ENCODE measurements at places on chromosomes 1 and 21.

- no peak for DNase-seq
These were observed 21.6 kb upstream of the MAGOH start for GRCh38 chr1:53259932-53260331.

- DNase-seq = no peak
These were observed 1.6 kb upstream of the TAF12 start for GRCh38 chr1:28644494-28644893.

DNA sequence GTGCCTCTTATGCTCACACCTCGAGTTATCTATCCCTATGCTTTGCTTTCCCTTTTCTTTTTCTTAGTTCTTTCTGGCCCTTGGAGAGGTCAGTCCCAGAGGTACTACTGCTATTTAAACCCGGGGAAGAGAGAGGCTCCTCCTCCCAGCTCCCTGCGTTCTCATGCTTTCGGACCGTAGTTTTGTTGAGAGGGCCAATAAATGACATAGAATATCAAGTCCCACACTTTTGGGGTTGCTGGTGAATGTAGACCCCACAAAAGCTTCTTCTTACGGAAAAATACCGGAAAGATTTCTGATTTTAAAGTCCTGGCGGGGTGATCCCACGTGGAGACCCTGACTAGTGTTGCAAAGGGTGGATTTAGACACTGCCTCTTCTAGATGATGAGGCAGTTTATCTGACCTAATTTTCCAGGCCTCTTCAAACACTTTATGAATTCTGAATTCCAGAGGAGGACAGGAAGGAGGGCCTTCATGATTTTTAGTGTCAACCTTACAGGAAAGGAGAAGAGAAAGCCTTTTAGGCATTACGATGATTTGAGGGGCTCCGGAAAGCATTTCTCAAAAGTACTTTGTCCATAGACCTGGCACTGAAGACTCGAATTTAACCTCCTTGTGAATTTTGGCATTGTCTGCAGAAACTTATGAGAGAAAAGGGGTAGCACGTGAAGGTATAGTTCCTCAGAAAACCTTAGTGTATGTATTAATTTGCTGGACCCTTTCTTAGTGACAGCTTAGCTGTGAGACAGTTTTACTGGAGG is 694 bp downstream of the TMEM167B start:
- no peak for DNase-seq

- no peak for DNase-seq
These were observed 46.1 kb upstream of the SYT2 start for GRCh38 chr1:202756391-202756790.

DNA sequence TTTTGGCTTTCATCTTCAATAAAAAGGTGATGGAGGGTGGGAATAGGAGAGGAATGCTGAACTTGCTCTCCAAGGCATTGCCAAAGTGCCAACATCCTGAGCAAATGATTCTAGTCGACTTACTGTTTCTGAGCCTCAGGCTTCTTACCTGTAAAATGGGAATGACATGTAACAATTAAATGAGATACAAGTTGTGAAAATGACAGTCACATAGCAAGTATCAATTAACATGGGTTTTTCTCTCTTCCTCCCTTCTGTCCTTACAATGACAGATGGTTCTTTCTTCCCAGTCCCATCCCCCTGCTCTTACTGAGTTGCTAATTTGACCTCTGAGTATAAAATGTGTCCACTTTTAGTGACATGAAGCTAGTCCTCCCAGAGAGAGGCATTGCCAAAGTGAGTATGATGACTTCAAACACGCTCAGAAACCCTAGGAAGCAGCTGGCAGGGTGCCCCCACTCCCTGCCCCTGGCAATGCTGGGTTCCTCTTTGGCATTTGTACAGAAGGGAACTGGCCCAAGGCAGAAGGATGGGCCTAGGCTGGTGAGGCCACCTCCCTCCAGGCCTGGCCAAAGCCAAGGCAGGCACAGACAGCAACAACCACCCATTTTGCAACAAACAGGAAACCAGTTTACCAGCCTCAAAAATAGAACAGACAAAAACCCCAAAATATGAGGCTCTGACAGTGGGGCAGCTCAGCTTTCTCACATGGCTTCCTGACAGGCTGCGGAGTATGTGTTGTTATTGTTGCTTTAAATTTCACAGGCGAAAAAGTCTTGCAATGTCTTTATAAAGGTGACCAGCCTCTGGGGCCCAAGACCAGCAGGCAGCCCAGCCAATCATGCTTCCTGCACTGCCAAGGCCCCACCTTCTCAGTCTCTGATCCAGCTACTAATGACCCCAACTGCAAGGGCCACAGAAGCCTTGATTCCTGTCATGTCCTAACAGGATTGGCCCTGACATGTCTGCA is 115.9 kb downstream of the HIVEP3 start:
- peak; percentile 37 for DNase-seq

DNA sequence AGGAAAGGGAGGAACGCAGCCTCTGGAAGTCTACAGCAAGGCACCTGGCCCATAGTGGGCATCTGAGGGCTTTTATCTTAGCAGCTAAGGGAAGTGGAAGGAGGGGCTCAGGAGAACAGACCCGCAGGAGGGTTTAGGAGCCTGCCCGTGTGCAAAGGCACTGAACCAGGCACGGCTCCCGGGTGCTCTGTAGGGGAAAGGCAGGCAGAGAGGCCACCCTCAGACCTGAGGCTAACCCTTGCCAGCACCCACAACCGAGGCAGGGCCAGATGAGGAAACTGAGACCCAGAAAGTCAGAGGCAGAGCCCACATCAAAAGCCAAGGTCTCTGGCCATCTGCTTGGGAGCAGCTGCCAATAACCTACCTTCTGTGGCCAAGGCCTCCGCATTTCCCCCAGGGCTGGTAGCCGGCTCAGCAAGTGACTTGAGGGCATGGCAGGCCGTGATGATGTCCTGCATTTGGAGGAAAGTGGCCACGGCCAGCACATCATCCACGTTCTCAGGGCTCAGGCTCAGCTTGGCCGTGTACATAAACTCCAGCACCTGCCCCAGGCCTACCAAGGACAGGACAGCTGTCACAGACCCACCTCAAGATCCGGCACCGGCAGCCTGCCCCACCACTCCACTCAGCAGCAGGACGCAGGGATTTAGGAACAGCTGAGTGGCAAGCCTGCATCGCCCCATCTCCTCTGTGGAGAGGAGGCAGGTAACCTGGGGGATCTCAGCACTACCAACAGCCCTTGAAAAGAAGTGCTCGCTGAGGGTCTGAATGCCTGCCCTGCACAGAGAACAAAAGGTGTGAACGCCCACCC is 29.1 kb downstream of the ZBTB17 start:
- DNase-seq = no peak

DNA sequence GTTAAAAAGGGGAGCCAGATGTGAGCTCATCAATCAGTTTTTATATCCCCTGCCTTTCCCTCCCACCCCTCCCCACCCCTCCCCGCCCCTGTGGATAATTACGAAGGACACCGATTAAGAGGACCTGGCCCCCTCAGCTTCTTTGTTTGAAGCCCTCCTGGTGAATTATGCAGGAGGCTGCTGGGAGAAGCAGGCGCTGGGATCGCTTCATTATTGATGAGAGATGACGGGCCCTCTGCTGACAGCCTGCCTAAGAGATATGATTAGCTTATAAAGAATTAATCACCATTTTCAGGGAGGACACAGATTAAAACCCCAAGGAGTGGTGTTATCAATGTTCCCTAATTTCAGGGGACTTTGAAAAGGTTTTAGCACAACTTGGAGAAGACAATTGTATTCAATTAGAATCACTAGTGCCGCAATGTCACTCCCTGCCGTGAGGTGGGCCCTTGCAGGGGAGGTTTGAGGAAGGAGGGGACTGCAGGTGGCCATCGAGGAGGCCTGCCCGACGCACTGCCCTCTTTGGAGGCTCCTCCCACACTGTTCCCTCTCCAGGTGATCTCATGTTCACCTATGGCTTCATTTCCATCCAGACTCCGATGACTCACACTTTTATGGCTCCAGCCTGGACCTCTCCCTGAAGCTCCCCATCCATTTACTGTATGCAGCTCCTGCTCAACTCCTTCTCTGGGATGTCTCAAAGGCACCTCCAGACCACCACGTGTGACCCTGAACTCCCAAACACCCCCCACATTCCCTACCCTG is 67.0 kb upstream of the KLHDC7A start:
- DNase-seq = no peak

DNA sequence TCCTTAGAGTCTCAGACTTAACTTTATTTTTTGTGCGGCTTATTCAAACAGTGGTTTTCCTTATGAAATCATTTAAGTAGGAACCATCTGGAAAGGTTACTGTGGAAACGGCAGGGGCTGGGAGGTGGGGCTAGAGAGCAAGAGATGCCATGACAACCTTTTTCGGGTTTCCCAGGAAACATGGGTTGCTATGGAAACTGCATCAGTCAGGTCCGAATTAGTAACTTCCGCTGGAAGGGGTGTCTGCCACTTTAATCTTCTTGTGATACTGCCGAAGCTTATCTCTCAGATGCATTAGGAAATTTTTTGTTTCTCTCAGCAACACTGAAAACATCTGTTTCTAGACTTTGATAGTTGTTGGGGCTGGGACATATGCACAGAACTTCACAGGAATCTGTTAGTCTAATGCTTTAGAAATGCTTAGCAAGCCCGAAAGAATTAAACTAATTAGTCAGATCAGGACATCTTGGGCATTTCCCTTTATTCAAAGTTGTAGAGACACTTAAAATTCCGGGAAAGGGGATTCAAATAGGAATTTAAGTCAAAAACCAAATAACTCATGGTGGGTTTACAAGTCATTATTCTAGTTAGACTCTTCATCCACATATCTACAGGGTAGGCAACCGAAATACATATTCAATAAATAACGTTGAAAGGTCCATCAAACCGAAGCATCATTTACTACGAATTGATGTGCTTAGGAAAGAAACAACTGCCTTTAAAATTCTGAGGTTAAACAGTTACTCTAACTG is 2.6 kb downstream of the KCNA3 start:
- DNase-seq = no peak

GRCh38 chr1:41738006-41738405 is 180.7 kb downstream of the HIVEP3 start:
- DNase-seq = no peak

DNA sequence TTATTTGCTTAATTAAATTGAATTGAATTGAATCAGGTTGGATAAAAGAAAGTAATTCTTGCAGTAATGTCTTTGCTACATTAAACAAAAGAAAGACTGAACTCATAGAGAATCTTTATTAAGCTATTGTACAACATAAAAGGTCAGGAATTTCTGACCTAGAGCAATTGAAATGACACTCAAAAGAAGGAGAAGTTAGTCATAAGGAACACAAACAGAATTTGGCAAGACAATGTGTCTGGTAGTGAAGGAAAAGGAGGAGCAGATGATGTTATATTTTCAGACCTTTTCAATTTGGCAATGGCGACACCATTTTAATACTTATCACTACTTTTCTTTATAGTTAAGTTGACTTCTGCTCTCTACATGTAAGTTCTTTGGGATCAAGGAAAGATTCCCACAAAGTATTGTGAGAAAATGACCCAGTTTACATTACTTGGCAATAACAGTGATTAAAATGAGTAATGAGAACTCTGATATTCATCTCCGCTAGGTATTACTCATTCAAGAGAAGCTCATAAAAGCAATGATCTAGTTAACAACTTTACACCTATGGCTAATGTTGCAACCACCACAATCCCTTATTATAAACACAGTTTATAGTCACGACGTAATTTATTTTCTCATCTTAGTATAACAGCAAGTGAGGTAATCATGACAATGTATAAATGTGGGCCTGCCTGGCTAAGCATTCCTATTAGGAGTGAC is 14.7 kb upstream of the KRTAP21-1 start:
- DNase-seq = no peak

- DNase-seq = no peak
These were observed 34.1 kb upstream of the GPR153 start for GRCh38 chr1:6294890-6295556.

- DNase-seq = no peak
These were observed 36.1 kb upstream of the KHDRBS1 start for GRCh38 chr1:31977385-31978131.

- no peak for DNase-seq
These were observed 60.4 kb upstream of the GJA5 start for GRCh38 chr1:147820761-147821297.

DNA sequence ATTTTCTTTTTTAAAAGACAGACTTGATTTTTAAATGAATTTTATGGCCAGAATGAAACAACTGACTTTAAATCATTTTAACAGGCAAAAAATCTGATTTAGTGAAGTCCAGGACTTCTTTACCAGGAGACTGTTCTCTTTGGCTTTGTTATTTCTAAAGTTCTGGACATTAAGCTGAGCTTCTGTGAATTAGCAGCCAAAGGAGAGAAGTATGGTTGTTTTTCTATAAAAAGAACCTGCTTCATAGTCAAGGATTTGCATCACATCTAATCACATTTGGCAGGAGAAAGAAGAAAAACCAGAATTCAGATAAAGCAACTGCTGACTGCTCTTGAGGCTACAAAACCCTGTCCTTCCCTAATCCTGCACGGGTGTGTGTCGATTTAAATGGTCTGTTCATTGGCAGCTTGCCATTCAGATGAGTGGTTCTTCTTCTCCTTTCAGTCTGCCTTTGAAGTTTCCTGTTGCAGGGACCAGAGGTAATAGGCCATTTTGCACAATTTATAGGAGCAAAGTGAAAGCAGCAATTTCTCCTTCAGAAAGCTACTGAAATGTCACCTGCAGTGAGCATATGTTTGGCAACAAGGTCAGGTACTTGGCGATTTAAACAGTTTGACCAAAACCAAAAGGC is 215.4 kb downstream of the OLFM3 start:
- no peak for DNase-seq

- no peak for DNase-seq
These were observed 131.8 kb upstream of the SGIP1 start for GRCh38 chr1:66402194-66402593.

- DNase-seq = peak; percentile 11
These were observed 17.6 kb upstream of the ALX3 start for GRCh38 chr1:110087812-110088738.

DNA sequence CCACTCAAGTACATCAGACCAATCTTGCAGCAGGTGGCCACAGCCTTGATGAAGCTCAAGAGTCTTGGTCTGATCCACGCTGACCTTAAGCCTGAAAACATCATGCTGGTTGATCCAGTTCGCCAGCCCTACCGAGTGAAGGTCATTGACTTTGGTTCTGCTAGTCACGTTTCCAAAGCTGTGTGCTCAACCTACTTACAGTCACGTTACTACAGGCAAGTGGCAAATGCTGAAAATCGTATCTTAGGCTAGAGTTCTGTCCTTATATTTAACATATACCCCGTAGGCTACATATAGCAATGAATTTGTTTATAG is 12.1 kb downstream of the HIPK1 start:
- no peak for DNase-seq

- DNase-seq = no peak
These were observed 32.2 kb downstream of the WDR4 start for GRCh38 chr21:42847051-42847707.

- DNase-seq = no peak
These were observed 38.9 kb downstream of the WARS2 start for GRCh38 chr1:119101563-119101962.
